NCI-H510A treated with DMSO at 0.1 percent for 48 hours (cell line): ENCODE measurements at places on chromosomes 6 and 20.
A peak's percentile ranks its signal among the peaks of the same experiment; 100 is the strongest.

DNA sequence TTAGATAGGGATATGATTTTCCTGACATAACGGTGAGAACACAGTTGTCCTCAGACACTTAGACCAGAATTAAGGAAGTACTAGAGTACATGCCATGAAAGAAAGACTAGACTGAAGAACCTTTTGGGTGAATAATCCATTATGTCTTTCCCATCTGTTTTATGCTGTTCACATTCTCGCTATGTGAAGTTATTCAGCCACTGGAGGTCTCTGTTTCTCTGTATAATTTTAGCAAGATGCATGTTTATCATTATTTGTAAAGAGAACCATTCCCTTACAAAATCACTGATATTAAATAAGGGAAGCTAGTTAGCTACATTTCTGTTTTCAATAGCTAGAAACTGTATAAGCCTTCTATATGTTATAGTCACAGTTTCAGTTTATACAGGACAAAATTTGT lies 391.9 kb downstream of the CD109 start:
- no peak for DNase-seq

DNA sequence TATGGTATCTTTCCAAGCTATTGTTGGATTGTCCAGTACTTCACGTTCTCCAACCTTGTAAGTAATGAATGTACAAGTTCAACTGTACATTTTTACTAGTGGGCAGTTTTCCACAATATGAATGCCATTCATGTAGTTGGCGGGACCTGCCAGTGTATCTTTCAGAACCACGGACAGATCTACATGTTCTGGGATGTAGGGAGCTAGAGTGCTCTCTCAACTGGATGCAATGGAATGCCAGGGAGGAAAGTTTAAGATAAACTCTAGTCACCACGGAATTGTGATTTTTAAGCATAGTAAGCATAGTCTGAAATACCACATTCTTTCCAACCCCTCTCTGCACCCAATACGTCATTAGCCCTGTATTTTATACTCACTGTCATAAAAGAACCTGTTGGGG lies 21.5 kb upstream of the HLA-C start:
- DNase-seq = no peak

GRCh38 chr6:122677406-122677805 lies 67.2 kb downstream of the PKIB start:
- no peak for DNase-seq

DNA sequence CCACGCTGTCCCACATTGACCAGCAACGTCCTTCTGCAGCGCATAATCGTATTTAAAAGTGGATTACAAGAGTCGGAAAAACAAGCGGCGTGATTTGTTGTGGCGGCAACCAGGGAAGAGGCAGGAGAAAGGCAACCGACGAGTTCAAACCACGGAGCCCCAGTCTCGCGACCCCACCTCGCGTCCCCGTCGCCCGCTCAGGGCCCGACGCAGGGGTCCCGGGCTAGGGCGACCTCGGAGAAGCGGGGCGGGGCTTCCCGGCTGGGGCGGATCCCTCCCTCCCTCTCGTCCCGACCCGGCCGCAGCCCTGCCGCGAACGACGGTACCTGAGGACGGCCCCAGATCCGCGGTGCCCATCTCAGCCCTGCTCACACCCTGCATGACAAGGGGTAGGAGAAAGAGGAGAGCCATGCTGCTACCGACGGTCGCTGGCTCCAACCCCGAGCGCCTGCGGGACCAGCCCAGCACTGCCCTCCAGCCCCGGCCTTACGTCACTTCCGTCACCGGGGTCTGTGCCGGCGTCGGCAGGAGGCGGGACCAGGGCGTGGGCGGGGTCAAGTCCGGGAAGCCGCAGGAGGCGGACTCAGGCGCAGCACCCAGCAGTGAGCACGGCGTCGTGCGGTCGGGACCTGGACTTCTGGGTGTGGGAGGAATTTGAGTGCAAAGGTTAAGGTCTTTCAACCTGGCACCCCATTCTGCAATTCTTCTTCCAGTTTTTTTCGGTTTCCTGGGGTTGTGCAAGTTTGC lies at the start of gene IFNGR1:
TSS of gene IFNGR1 (minus strand) at position 469 of the 747 bp plus-strand sequence. CDS start at position 411, 58 bp downstream.
- peak; percentile 44 for DNase-seq

- DNase-seq = no peak
Measured at GRCh38 chr6:157020398-157020797, 243.2 kb downstream of the ARID1B start.

DNA sequence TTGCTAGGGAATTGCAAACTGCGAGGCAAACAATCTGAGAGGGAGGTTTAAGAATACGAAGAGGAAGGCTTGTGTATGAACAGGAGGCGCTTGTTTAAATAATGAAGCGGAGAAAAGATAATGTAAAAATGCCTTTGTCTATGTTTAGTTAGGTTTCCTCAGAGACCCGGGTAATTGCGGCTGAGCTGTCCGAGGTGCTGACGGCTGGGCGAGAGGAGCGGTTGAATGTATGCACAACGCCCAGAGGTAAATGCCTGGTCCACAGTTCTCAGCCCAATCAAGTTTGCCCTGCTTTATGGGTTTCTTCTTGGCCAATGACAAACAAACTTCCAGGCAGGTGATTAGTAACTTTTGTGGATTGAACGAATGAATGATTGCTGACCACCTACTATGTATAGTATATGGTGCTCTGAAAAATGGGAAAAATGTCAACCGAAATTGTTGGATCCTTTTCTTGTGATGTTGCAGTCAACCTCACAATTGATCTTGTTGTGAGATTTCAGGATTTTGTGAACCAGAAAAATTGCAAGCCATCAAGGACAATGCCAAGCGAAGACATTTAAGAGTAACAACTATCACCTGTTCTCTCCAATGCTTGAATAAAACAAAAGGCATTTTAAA lies 38.3 kb upstream of the SLC32A1 start:
- no peak for DNase-seq

DNA sequence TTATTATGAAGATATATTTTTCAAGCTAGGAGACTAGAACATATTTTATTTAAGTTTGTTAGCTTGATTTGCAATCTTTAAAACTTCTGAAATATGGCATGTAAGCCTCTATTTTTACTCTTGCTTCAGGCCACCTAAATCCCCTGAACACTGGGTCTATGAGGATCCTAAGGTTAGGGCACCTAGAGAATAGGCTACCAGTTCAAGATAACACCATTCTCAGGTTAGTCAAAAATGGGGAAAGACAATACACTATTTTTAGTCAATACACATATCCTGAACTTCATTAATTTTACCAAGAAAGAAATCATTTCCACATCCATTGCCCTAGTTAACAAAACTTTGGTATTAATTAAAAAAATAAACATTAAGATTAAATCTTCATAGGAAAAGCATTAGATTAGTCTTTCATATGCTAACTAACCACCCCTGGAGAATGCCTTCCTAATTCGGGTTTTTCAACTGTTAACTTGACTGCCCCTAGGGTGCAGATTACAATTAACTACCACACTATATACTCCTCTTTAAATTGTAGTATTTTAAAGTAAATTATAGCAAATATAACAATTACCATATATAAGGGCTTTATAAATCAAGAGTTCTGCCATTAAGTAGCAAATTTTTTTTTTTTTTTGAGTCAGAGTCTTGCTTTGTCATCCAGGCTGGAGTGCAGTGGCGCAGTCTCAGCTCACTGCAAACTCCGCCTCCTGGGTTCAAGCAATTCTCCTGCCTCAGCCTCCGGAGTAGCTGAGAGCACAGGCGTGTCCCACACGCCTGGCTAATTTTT lies 6.7 kb upstream of the HSF2 start:
- DNase-seq = no peak

- DNase-seq = no peak
Measured at GRCh38 chr6:89927791-89928550, 33.7 kb downstream of the GJA10 start.

GRCh38 chr20:8205996-8206395 lies 73.9 kb downstream of the PLCB1 start:
- DNase-seq = no peak

DNA sequence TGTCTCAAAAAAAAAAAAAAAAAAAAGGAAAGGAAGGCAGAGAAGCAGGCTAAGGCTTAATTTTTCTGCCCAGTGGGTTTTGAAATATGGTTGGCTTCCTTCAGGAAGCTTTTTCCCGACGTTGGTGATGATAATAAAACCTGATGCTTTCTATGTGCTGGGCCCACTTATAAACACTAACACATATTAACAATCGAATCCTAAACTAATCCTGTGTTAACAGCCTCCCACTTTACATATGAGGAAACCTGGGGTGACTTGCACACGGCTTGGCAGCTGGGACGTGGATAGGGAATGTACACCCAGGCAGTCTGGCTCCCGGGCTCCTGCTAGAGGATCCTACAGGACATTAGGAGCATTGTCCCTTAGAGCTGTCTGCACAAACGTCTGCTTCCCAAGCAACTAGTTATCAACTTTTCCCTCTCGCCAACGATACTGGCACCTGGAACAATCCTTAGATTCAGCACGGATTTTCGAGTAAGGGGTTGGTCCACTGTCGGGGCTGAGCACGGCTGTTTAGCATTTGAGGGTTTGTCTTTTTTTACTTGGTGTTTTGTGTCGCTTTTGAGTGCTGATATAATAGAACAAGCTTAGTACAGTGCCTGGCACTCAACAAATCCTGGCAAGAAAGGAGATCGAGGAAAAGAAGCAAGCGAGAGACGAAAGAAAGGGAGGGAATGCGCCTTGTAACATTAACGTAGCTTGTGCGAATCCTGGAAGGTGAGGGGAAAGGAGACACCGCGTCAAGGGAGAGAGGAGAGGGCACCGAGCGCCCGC lies 622 bp upstream of the KIZ start:
- DNase-seq = peak; percentile 81
